NCI-H2107 (cell line): ENCODE measurements at places on chromosomes 16 and 17.

GRCh38 chr17:82780971-82781893 lies 29.4 kb downstream of the TBCD start:
- DNase-seq, result no peak

GRCh38 chr17:1423456-1424135 lies 23.6 kb upstream of the YWHAE start:
- DNase-seq, result no peak

DNA sequence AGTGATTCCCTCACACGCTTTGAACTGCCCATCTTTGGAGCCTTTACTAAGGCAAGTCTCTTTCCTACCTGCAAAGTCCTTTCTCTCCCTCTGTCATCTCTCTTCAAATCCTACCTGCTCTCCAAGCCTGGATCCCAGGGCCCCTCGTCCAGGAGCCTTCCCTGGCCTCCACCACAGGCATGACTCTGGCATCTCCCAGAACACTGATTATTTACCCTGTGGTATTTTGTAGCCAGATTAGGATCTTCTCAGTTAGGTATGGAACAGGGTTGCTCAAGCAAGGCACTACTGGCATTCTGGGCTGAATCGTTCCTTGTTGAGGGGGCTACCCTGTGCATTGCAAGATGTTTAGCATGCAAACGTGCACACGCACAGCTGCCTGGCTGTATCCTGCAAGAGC lies 31.9 kb upstream of the POLR3E start:
- DNase-seq, result no peak

DNA sequence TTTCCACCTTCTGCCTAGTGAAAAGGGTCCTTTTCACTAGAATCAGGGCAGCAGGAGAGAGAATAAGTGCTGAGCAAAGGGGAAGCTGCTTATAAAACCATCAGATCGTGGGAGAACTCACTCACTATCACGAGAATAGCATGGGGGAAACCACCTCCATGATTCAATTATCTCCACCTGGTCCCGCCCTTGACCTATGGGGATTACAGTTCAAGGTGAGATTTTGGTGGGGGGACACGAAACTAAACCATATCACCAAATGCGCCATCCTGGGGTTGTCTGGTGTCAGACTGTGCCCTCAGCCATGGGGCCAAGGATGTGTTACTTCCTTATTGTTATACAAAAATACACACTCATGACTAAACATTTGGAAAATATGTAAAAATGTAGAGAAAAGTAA lies 10.4 kb upstream of the KATNB1 start:
- no peak for DNase-seq

DNA sequence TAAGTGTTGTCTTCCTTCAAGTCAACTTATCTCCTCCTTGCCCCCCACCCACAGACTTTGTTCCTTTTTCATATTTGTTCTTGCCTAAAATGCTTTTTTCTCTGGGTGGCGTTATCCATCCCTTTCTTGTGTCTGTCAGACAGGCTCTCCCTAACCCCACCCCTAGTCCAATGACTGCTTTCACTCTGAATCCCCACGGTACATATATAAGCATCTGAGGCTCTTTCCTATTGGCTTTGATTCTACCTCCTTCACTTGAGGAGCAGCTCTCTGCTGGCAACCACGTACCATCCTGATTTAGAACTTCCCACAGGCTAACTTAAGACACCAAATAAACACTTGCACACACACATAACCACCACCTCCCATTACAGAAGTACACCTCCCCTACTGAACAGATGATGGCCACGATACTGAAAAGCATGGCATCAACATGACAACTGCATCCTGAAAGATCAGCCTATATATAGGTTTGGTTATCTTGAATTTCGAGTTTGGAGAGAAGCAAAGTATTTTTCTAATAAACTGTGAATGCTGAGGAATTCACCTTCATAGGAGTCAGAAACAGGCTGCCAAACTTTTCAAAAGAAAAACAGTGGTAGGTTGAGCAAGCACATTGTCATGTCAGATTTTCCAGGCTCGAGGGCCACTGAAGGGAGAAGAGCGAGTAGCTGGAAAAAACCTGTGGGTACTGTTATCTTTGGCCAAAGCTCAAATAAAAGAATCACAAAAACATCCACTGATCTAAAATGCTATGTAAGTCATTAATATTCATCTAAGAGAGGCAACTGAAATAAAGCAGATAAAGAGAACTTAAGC lies 24.3 kb downstream of the STAT3 start:
- DNase-seq, result no peak

DNA sequence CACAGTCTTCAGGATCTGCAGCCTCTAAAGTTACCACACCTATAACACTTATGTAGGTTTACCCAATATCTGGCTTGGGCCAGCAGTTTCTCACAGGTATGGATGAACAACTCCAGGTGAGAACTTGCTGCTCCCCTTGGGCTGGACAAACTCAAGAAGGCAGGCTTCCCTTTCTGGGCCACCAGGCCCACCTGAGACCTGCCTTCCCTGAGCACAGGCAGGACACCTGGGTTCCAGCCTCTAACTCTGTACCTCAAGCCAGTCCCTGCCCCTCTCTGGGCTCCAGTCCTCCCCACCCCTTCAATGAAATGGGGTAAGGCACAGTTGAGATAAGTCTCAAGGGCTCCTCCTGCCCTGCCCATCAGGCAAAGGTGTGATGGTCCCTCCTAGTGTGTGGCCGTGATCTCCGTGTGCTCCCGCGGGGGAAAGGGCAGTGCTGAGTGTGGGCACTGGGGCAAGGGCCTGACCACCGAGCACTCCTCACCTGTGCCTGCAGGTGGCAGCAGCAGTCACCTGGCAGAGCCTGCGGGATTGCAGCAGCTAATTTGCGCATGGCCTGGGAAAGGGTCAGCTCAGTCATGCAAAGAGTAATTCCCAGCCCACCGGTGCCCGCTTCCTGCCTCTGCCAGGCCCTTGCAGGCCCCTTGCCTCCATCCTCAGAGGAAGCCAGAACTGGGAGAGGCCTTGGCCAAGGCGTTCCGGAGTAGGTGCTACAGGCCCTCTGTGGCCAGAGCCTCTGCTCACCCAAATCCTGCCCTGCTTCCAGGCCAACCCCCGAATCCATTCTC lies 28.2 kb upstream of the ADGRG1 start:
- peak; percentile 36 for DNase-seq

DNA sequence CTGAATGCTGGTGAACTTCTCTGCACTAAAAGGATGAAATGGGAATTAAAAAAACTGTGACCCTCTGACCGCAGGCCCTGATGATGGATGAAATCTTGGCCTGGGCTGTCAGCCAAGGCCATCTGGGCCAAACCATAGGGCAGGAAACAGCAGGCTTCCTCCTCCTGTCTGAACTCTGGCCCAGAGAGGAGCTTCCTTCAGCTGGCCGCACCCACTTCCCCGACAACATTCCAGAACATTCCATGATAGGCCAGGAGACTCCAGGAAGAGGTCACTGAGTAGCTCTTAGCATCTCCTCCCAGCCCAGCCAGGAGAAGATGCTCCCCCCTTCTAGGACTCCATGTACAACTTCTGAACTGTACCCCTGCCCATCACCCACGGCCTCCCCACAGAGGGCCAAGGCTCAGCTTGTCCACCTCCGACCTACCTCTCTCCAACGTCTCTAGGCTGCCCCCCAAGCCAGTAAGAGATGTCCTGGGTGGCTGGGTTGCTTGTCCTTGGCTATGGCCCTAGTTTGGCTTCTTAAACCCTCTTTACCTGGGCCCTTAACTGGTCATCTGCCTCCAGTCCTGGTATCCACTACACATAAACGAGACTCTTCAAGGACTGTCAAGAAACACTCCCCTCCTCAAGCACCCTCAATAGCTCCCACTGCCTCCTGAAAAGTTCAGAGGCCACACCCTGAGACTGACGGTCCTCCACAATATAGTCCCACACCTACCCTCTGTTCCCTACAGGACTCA lies 1.7 kb downstream of the RPH3AL start:
- DNase-seq, result no peak

GRCh38 chr16:990516-991291 lies 9.1 kb downstream of the SOX8 start:
- DNase-seq, result no peak

GRCh38 chr17:37176723-37177122 lies 199.1 kb upstream of the C17orf78 start:
- no peak for DNase-seq

DNA sequence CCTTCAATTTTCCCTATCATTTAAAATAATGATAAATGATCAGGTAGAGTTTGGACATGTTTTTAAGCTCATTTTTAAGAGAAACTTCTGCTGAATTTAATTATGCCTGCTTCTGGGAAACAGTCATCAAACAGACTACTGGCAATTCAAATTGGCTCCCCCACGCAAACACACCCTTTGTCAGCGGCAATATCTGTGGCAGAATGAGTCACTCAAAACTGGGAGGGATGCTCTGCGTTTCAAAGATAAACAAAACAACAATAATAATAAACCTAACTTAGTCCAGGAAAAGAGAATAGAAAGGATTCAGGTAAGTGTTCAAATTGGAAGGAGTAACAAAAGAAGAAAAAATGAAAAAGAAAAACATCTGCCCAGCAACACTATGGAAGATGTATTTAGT lies 108.1 kb upstream of the ERCC4 start:
- DNase-seq, result no peak

DNA sequence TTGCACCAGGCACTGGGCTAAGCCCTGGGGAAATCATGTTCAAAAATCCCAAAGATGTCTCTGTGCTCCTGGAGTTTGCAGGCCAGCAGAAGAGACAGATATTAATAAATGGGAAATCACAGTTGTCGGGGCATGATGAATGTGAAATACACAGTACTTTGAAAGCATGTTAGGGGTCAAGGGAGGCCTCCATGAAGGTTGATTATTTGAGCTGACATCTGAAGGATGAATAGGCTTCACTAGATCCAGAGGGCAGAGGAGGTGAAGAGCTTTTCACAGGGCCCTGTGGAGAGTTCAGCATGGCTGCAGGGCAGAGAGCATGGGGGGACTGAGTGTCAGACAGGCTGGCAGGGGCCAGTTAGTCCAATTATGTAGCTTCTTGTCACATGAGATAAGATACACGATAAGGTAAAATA lies 2.6 kb downstream of the ANKRD40CL start:
- no peak for DNase-seq

- no peak for DNase-seq
Observed at GRCh38 chr16:35449663-35450062, 1990.3 kb downstream of the TP53TG3F start.

DNA sequence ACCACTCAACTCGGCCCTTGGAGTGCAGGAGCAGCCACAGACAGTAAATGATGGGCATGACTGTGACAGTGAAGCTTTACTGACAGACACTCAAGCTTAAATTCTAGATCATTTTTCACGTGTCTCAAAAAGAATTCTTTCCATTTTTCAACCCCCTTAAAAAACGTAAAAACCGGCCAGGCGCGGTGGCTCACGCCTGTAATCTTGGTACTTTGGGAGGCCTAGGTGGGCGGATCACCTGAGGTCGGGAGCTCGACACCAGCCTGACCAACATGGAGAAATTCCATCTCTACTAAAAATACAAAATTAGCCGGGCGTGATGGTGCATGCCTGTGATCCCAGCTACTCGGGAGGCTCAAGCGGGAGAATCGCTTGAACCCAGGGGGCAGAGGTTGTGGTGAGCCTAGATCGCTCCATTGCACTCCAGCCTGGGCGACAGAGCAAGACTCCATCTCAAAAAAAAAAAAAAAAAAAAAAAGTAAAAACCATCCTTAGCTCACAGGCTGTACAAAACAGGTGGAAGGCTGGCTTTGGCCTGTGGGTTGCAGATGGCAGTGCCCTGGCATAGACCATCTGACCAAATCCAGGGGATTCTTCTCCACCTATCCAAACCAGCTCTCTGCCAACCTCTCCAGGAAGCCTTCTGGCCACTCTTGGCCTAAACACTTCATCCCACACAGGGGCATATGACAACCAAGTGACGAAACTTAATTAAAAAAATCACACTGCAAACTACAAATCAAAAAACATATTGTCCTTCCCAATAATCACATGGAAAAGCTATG lies 18.3 kb downstream of the TBC1D16 start:
- no peak for DNase-seq

GRCh38 chr17:17890773-17891759 lies 54.3 kb upstream of the SREBF1 start:
- DNase-seq, result no peak

- DNase-seq, result no peak
Observed at GRCh38 chr17:81336930-81337325, 41.8 kb upstream of the SLC38A10 start.

DNA sequence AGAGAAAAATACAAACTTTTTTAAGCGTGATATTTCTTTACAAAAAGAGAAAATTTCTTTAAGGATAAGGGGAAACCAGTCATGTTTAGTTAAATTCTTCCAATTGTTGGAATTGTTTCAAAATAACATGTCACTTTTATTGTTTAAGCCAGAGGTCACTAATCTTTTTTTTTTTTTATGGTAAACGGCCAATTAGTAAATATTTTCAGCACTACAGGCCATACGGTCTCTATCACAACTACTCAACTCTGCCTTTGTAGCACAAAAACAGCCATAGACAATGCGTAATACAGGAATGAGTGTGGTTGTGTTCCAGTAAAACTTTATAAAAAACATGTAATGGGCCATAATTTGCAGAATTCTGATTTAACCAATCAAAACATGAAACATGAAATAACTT lies 401.4 kb downstream of the GRIN2A start:
- no peak for DNase-seq

DNA sequence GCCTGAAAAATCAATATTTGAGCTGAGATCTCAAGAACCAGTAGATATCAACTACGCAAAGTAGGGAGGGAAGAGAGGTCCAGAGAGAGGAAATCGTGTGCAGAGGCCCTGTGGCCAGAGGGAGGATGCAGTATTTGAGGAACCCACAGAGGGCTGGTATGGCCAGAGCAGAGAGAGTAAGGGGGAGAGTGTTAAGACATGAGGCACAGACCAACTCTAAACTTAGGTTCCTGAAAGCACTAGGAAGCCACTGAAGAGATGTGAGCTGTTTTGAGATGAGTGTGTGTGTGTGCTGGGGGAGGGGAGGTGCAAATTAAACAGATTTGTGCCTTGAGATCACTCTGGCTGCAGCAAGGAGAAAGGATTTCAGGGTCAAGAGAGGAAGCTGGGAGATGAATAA lies 10.9 kb downstream of the SLC13A2 start:
- no peak for DNase-seq

GRCh38 chr17:8922451-8922850 lies 43.1 kb downstream of the PIK3R5 start:
- no peak for DNase-seq

DNA sequence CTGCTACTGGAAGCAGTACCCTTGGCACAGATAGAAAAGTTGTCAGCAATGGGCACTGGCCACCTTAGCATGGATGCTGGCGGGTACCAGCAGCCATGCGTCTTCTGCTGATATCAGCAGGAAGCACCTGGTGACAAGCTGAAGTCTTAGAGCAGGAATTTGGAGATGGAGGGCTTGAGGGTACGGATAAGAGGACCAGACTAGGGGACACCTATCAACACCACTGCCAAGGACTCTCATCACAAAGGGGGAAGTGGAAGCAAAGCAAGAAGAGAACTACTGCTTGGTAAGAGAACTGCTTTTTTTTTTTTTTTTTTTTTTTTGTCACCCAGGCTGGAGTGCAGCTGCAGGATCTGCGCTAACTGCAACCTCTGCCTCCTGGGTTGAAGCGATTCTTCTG lies 35.4 kb upstream of the LYRM9 start:
- no peak for DNase-seq

- no peak for DNase-seq
Observed at GRCh38 chr16:81495321-81496234, 51.0 kb downstream of the CMIP start.
